Activated T-helper 2 cell treated with anti-CD3 and anti-CD28 coated beads, Interferon-gamma antibody, Interleukin-2, Interleukin-4, amounts not matched to agents 10 μg/mL and 5 μg/mL and 100 μg/mL, durations not matched to agents 14 hours and 24 hours and 36 hours (primary cell): ENCODE measurements at places on chromosomes 11 and 22.

- no peak for DNase-seq
- no peak overlapping the region for H3K4me3 ChIP-seq
- H3K4me1 ChIP-seq, result no peaks in the 10 kb centered on the region
- no peaks in the 10 kb centered on the region for H3K36me3 ChIP-seq
Measured at GRCh38 chr11:17730137-17730536, 4.4 kb upstream of the KCNC1 start.

GRCh38 chr11:17457396-17458173 lies 19.1 kb downstream of the ABCC8 start:
- H3K27me3 ChIP-seq, result peaks cover 21% of the 10 kb centered on the region
- no peak overlapping the region for H3K4me3 ChIP-seq
- H3K27ac ChIP-seq, result no peak overlapping the region

GRCh38 chr22:28799606-28800307 lies 612 bp downstream of the XBP1 start:
- H3K27ac ChIP-seq, result peak overlapping the region; percentile 97
- peak overlapping the region; percentile 99 for H3K4me3 ChIP-seq
- peaks cover 71% of the 10 kb centered on the region for H3K36me3 ChIP-seq

- peaks cover 3% of the 10 kb centered on the region for H3K4me1 ChIP-seq
- no peaks in the 10 kb centered on the region for H3K36me3 ChIP-seq
- DNase-seq, result no peak
Measured at GRCh38 chr11:107020594-107020993, 2.3 kb upstream of the GUCY1A2 start.

- DNase-seq, result no peak
- no peaks in the 10 kb centered on the region for H3K27me3 ChIP-seq
- H3K27ac ChIP-seq, result peak overlapping the region; percentile 86
- peak overlapping the region; percentile 85 for H3K4me3 ChIP-seq
- H3K4me1 ChIP-seq, result peaks cover 32% of the 10 kb centered on the region
Measured at GRCh38 chr22:25405841-25406509, 158.5 kb upstream of the GRK3 start.

DNA sequence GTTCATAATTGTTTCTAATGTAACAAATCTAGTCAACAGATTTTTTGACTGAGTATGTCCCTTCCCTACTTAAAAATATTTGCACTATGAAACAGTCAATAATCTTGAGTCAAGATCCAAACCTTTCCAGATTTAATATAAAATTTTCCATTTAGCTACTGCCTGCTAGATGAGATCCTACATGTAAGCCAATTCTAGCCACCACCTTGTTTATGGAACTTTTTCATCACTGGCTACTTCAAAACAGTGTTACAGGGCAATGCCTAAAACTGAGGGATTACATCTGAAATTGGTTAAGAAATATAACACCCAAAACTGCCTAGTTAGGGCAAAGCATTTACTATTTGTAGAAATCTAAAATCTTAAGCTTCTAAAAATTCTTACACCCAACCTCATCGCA lies 10.5 kb upstream of the FUT4 start:
- peaks cover 39% of the 10 kb centered on the region for H3K27me3 ChIP-seq
- no peaks in the 10 kb centered on the region for H3K36me3 ChIP-seq
- no peak for DNase-seq
- no peak overlapping the region for H3K27ac ChIP-seq

DNA sequence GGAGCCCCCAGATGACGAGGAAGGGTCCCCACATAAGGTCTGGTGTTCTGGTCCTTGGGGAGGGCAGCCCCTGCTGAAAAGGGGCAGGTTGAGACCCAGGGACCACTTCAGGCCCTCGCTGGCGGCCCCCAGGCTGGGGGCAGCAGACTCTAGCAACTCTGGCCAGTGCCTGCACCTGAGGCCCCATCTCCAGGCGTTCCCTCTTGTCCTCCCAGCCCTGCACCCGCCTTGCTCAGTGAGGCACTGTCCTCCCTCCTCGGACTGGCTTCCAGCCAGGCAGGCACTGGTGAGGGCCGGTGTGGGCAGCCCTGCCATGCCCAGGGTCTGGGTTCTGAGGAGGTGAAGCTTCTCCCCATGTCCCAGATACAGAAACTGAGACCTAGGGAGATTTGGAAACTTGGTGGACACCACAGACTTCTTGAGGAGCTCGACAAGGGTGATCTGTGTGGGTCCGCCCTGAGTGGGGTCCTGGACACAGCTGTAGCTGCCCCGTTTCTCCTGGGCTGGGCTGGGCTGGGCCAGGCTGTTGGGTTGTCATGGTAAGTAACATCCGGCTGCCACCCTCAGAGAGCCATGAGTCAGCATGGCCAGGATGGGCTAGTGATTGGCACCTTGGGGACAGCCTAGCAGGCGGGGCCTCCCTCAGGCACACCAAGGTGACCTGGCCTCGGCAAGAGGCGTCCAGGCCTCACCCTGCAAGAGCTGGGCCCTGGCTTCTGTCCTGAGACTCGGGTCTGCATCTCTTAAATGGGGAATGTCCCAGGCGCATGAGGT lies 11.1 kb upstream of the PHLDA2 start:
- H3K4me1 ChIP-seq, result peaks cover 7% of the 10 kb centered on the region
- H3K27me3 ChIP-seq, result no peaks in the 10 kb centered on the region
- H3K27ac ChIP-seq, result peak overlapping the region; percentile 7
- no peak overlapping the region for H3K4me3 ChIP-seq
- DNase-seq, result peak; percentile 44
- H3K36me3 ChIP-seq, result peaks cover 49% of the 10 kb centered on the region

- peaks cover 3% of the 10 kb centered on the region for H3K27me3 ChIP-seq
- H3K4me1 ChIP-seq, result peaks cover 3% of the 10 kb centered on the region
- H3K36me3 ChIP-seq, result no peaks in the 10 kb centered on the region
- no peak overlapping the region for H3K27ac ChIP-seq
- no peak for DNase-seq
- no peak overlapping the region for H3K4me3 ChIP-seq
Measured at GRCh38 chr22:21713428-21714058, 22.1 kb downstream of the YPEL1 start.

DNA sequence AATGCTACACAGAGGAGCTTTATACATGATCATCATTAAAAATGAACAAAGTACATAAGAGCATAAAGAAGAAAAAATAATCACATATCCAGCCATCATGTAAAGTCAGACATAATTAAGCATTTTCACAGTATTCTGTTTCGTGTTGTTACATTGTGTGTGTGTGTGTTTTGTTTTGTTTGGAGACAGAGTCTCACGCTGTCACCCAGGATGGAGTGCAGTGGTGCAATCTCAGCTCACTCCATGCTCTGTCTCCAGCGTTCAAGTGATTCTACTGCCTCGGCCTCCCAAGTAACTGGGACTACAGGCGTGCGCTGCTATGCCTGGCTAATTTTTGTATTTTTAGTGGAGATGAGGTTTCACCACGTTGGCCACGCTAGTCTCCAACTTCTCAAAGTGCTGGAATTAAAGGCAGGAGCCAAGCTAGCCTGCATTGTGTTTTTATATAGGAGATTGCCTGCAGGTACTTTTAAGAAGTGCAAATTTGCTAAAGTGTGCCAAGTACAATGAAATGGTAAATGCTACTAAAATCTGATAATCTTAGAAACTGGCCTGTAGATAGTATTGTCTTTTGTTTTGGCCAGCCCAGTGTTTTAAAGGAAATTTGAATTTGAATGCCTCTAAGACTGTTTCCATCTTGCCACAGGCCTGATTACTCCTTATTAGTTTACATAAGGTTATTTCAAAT lies 7.8 kb downstream of the CTSC start:
- no peaks in the 10 kb centered on the region for H3K27me3 ChIP-seq
- peaks cover 69% of the 10 kb centered on the region for H3K4me1 ChIP-seq
- no peak overlapping the region for H3K27ac ChIP-seq

DNA sequence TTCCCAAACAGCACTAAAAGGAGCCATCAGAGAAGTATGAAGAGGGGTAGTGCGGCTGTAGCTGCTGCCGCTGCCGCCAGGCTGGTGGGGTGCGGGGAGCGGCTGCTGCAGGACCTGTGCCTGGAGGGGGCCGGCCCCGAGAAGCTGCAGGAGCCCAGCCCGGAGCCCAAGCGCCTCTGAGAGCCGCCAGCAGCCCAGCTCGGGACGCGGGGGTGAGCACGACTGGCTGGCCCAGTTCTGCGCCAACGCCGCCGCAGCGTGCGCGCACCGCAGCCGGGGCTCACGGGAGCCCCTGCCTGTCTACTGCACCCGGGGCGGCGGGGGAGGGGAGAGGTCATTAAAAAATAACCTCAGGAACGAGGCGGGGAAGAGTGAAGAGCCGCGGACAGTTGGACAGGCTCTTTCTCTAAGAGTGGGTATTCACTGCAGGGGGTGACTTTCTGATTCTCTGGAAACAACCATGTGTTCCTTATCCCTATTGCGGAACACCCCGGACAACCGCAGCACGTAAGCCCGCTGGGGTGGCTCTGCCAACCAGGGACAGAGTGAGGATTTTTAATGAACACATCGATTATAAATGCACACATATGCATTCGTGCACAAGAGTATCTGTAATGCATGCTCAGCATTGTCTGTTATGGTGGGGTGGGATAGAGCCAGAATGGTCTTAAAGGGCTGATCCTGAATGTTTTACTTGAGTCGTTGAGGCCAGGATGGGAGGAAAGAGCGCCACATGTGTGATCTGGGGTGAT lies 453 bp downstream of the GAS2 start:
- H3K27ac ChIP-seq, result no peak overlapping the region
- peak overlapping the region; percentile 81 for H3K4me3 ChIP-seq
- H3K27me3 ChIP-seq, result peaks cover 55% of the 10 kb centered on the region
- no peak for DNase-seq
- H3K4me1 ChIP-seq, result peaks cover 22% of the 10 kb centered on the region

- no peaks in the 10 kb centered on the region for H3K36me3 ChIP-seq
- H3K4me3 ChIP-seq, result no peak overlapping the region
- H3K27ac ChIP-seq, result no peak overlapping the region
- no peak for DNase-seq
Measured at GRCh38 chr11:12508151-12508751, 130.9 kb downstream of the PARVA start.

GRCh38 chr22:30251711-30252110 lies 5.2 kb upstream of the LIF start:
- H3K27ac ChIP-seq, result peak overlapping the region; percentile 60
- DNase-seq, result no peak
- H3K27me3 ChIP-seq, result no peaks in the 10 kb centered on the region
- H3K4me3 ChIP-seq, result no peak overlapping the region

- DNase-seq, result no peak
- H3K27me3 ChIP-seq, result no peaks in the 10 kb centered on the region
- H3K36me3 ChIP-seq, result peaks cover 54% of the 10 kb centered on the region
- H3K4me3 ChIP-seq, result no peak overlapping the region
- H3K4me1 ChIP-seq, result no peaks in the 10 kb centered on the region
- no peak overlapping the region for H3K27ac ChIP-seq
Measured at GRCh38 chr22:49800408-49801238, 27.1 kb downstream of the BRD1 start.

DNA sequence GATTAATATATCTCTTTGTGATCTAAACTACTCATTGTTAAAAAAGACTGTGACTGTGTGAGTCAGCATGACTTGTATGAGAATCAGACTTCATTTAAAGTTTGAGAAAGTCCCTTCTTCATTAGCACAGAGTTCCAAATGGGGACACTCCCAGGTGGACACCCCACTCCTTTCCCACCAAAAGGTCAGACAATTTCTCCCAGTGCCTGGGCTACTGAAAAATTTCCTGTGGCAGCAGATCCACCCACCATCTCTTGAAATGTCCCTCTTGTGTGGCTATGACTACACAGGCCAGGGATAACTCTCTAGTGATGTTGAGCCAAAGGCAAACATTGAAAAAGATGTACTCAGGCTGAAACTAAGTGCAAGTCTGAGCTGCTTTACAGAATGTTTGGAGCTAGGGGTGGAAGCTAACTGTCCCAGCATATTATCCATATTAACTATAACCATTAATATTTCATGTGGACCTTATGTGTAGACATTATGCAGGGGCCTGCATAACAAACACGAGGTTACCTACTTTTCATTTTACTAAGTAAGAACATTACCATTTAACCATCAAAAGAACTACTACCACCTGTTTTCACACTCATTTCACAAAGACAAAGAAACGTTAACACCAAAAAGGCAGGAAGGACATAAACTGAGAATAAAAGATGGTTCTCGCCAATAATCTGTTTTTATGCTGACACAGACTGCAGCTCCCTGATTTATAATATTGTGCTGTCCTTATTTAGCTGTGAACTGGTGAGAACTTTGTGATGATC lies 44.8 kb downstream of the MMP20 start:
- peaks cover 3% of the 10 kb centered on the region for H3K36me3 ChIP-seq
- H3K4me1 ChIP-seq, result peaks cover 45% of the 10 kb centered on the region
- no peaks in the 10 kb centered on the region for H3K27me3 ChIP-seq
- no peak for DNase-seq

GRCh38 chr11:116851626-116852025 lies 14.2 kb upstream of the APOA1 start:
- H3K4me1 ChIP-seq, result peaks cover 52% of the 10 kb centered on the region
- H3K27ac ChIP-seq, result peak overlapping the region; percentile 56
- H3K4me3 ChIP-seq, result peak overlapping the region; percentile 45
- peaks cover 55% of the 10 kb centered on the region for H3K36me3 ChIP-seq
- DNase-seq, result no peak
- H3K27me3 ChIP-seq, result no peaks in the 10 kb centered on the region

DNA sequence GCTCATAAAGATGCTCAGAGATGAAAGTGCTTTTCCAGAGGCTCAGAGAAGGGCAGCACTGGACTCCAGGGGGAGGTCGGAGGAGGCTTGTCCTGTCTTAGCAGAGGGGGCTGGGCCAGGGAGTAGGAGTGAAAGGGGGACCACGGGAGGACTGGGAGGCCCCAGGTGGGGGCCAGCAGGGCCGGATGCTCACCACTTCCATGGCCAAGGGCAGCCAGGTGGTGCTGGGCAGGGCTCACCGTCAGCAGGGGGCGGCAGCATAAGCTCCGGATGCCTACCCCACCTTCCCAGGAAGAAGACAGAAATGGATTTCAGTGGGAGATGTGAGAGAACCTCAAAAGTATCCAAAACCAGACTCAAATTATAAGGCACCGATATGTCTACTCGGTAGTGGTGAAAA lies 11.0 kb downstream of the RAB36 start:
- H3K27me3 ChIP-seq, result peaks cover 5% of the 10 kb centered on the region
- H3K36me3 ChIP-seq, result no peaks in the 10 kb centered on the region
- no peak overlapping the region for H3K27ac ChIP-seq
- no peak for DNase-seq

DNA sequence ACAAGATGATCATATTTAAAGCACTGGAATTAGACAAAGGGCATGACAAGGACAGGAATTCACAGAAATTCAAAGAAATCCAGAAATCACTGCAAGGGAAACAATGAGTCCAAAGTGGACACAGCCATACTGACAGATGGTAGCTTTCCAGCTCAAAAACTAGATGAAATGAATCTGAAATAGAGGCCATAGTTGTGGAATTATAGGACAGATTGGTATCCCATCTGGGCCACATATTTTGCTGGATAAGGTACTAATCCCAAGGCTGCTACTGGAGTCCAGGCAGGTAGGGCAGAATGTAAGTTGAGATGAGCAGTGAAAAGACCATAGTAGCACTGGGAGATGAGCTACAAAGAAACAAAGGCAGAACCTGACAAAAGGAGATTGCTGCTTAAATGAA lies 258.3 kb upstream of the ANO3 start:
- H3K36me3 ChIP-seq, result no peaks in the 10 kb centered on the region
- no peak overlapping the region for H3K4me3 ChIP-seq
- no peaks in the 10 kb centered on the region for H3K4me1 ChIP-seq
- no peaks in the 10 kb centered on the region for H3K27me3 ChIP-seq
- no peak for DNase-seq
- H3K27ac ChIP-seq, result no peak overlapping the region
